ENCODE measurements at places on chromosomes 5 and 9.
A peak's percentile ranks its signal among the peaks of the same experiment; 100 is the strongest.

GRCh38 chr9:132238992-132239391 lies 77.1 kb downstream of the NTNG2 start:
- DNase-seq: no peak

DNA sequence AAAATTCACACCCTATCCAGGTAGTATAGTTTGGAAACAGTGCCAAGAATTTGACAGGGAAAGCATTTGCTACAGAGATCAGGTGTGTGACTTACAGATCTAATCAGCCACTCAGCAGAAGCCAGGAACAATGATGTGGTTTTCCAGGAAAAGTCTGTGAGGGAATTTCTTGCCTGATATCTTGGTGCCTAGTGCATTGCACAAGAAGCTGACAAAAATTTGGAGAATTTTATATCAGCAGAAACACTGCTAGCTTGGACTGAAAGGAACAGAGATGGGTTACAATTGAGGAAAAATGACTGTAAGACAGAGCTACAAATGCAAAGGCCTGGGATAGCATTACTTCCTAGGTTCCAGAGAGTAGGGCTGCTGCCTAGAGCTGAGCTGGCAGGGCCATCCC lies 658.1 kb upstream of the CHD1 start:
- DNase-seq: no peak

- DNase-seq: no peak
Observed at GRCh38 chr9:2767800-2768677, 50.7 kb downstream of the KCNV2 start.

DNA sequence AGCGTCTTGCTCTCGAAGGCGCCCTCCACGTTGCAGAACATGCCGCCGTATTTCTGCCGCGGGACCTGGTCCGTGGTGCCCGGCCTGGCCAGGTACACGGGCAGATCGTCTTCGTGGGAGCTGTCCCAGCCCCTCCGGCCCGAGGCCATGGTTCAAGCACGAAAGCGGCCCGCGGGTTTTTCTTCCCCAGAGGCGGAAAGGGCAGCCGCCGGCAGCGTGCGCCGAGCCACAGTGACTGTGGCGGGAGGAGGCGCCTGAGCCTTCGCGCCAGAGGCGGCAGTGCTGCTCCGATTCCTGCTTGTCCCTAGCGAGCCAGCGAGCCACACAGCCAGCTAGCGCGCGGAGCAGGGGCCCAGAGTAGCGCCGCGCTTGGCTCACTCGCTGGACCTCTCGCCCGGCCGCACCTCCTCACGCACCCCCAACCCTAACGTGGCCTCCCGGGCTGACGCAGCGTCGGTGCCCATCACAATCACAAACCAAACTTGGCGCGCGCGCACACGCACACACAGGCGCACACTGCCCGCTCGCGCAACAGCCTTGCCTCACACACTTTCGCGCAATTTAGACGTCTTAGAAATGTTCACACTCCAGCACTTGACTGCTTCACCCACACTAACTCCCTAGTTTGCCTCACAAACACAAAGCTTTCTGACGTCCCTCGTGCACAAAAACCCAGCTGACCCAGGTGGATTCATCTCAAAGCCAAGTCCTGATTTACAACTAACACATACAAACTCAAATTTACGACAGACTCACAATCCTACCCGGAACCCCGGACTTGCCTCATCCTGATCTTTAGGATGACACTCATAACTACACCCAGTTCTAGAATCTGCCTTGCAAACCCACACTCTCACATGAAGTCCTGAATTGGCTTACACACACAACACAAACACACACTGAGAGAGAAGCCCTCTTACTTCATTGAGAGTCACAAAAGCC lies at the start of gene DPYSL3:
DPYSL3 (minus strand) TSS at position 359 of the 942 bp plus-strand sequence; CDS start at position 149, 210 bp downstream.
- peak; percentile 89 for DNase-seq

DNA sequence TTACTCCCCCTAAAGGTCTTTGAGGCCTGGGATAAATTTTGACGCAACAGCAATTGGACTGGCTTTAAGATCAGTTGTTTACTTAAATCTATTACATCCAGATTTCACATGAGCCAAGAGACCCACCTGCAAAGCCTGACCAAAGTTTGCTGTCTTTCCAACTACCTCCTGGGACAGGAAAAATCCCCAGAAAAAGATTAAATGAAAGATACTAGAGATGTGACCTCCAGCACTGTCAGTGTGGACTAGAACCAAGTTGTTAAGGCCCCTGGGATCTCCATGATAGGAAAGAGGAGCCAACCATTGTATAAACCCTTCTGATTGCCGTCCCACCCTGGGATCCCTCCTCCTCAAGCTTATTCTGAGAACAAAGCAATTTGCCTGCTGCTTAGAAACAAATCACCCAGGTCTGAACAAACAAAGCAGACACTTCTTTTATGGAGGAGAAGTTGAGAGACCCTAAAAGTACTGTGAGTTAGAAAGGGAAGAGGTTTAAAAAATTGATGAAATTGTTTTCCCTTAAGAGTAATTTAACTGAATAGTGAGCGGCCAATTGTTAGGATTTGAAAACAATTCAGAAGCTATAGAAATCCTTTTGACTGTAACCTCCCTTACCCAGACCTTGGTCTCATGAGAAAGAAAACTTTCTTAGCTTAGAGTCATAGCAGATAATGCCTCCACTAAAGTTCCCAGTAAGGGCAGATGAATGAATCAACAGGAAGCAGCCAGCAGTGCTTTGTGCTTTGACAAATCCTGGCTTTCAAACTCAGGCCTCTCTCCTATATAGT lies 255.2 kb downstream of the TMEM167A start:
- DNase-seq: no peak

- DNase-seq: no peak
Observed at GRCh38 chr5:110900829-110901228, 162.0 kb downstream of the SLC25A46 start.

DNA sequence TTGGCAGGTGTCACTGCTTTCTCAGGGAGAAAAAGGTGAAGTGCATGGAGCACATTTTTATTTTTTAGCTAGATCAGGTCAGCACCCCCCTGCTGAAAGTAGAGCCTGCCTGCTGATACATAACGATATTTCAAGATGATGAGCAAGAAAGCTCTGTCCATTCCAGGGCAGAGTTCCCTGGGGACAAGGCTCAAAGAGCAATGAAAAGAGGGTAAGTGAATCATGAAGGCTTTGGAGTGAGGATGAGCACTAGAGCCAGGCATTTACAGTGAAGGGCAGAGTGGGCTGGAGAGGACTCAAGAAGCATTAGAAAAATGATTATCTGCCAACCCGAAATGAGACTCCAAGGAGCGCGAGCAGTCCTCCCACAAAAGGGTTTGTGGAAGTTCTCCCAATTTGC lies 345.7 kb downstream of the TLE4 start:
- no peak for DNase-seq

DNA sequence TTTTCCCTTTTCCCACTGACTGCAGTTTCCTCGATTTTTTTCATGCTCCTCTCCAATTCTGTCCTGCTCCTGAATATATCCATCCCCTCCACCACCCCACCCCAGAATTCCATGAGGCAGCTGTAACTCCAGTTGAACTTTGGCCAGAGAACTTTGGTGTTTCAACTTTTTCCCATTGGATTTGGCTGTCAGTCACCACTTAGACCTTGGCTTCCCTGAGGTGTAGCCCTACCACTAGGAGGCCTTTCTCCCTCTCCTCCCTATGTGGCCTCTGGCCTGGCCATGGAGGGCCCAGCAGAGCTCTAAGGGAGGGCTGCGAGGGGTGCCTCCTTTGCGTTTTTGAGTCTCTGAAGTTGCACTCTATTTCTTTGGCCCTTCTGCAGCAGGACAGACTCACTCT lies 261.3 kb downstream of the PIK3R1 start:
- DNase-seq: no peak

DNA sequence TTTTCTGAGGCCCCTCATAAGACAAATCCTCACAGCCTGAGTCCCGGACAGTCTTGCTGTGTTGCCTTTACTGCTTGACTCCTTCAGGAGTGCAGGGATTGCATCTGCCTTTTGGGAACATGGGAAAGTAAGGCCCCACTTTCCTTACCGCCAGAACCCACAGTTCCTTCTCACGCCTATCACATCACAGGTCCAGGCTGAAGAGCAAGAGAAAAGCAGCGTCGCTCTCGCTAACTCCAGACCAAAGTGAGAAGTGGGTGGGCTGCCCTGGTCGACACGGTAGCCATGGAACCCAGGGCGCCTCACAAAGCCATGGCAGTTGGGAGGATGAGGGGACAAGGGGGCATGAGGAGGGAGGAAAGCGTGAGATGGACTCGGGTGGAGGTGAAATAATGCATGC lies 7.9 kb upstream of the ZDHHC11 start:
- DNase-seq: no peak

GRCh38 chr9:13841746-13842462 lies 472.0 kb downstream of the NFIB start:
- no peak for DNase-seq

- DNase-seq: no peak
Observed at GRCh38 chr9:130240410-130241197, 25.0 kb upstream of the HMCN2 start.

DNA sequence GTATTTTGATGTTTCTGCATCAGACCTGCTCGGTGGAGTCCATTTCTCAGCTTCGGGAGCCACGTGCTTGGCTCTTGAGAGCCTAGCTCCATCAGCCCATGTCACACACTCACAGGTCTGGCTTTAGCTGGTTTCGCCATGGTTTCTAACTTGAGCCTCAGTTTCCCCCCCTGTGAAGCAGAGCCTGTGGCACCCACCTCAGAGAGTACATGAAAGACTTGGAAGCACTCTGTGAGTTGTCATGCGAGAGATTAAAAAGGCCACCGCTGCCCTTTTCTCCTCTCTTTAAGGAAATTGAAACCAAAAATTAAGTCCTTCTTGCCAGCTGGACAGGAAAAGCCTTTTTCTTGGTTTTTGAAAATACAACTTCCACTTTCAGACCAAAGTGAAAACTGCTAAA lies 8.8 kb downstream of the TENT4A start:
- peak; percentile 41 for DNase-seq

DNA sequence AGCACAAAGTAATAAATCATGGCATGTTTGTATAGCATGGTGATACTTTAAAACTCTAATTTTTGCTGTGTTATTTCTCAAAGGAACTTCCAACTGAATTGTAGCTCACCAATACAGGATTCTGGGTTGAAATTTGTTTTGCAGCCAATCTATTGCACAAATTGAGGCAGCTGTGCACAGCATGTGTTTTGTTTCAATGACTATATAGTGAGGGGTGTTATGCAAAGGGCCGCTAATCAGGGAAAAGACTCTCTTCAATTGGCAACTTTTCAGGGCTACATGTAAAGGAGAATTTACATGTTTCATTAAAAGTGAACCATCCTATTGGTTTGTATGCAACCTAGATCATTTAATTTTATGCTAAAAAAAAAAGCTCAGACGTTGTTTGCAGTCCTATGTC lies 44.6 kb downstream of the PLPPR1 start:
- DNase-seq: no peak

GRCh38 chr5:103411711-103412110 lies 150.9 kb downstream of the NUDT12 start:
- no peak for DNase-seq

DNA sequence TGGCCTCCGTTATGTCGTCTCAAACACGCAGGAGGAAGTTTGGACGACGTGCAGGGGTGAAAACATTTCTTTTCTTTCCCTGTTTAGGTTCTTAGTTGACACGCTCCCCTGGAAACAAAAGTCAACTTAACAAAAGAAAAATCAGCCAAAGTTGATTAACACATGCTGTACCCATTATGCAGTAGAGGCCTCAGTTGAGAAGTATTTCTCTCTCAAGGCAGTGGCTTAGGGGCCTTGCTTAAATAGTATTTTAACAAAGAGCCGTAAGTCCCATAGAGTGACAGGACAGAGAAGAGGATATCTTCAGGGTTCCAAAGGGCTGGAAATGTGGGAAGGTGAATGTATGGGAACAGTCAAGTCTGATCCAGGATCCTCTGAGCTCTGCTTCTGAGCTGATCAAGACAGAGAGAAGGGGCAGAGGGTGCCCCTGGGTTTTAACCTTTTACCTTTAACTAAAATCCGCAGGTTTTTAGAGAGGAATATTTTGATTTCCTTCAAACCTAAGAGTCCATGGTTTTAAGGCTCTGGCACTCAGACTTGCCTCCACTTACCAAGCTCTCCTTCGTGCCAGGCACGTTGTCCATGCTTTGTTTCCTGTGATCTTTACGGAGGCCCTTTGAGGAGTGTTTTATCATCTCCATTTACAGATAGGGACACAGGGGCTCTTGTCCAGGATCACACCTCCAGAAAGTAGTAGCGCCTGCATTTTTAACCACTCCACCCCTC lies 629 bp upstream of the CD74 start:
- no peak for DNase-seq

GRCh38 chr5:169770109-169770508 lies 133.0 kb downstream of the DOCK2 start:
- no peak for DNase-seq

DNA sequence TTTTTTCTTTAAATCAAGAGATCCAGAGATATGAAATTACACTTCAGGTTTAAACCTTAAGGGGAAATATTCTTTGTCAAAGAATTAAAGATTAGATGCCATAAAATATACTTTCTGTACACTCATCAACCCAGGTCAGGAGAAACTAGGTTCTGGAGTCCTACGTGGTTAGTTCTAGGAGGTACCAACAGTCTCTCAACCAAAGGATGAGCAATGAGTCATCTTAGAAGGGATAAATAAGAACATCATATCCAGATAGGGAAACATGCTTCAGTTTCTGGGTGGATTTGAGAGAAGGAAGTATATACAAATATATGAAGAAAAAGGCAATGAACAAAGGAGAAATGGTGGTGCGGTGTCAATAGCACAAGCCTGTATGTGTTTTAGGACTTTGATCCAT lies 98.2 kb downstream of the CSNK1G3 start:
- DNase-seq: no peak

- DNase-seq: no peak
Observed at GRCh38 chr5:110844251-110844650, 105.4 kb downstream of the SLC25A46 start.

DNA sequence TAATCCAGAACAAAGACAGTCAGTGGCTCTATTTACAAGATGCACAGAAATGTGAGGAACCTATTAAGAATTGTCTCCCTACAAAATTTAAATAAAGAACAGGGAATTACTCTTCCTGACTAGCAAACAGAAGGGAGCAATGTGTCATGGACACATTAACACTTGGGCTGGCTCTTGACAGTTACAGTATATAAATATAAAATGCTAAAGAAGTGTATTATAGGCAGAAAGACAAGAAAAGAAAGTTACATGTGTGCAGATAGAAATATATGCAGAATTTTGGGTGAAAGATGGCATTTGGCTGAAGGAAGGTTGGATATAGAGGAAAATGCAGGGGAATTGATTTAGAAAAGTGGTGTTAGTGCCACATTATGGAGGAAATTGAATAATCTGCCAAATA lies 2257.1 kb upstream of the ACO1 start:
- no peak for DNase-seq

- DNase-seq: no peak
Observed at GRCh38 chr5:10377081-10377480, 23.6 kb downstream of the MARCHF6 start.

DNA sequence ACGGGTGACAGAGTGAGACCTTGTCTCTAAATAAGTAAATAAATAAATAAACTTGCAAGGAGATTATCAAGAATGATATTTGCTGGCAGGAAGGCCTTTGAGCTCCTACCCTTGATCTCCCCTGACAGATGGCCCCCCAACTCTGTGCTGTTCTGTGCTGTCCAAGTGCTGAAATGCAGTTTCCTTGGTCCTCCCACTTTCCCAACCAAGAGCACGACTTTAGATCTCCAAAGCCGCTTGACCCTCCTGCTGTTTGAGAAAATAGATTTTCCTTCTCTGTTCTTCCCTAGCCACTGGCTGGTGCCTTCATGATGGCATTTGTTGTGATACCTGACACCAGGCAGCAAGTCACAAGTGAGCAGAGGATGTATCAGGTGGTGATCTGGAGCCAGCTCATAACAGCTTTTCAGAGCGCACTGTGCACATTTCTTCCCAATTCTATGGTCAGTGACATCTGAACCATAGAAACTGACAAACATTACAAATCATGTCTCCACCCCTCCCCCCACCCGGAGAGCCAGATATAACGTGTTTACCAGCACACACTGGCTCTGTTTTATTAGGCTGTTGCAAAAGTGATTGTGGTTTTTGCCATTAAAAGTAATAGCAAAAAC lies 80.0 kb upstream of the PUM3 start:
- no peak for DNase-seq
